ENCODE measurements at places on chromosomes 16 and 17. TPM values are rescaled to one million over a fixed set of nuclear protein-coding genes. Genes with fewer than 3 reads are reported as not detected.

Gene SPNS2
- total RNA-seq, result 8.7 TPM

Gene UTS2R
- total RNA-seq, result not detected

Gene GSDMA
- total RNA-seq, result not detected

Gene TSEN54
- total RNA-seq, result 51.1 TPM
